ENCODE measurements at places on chromosomes 13 and 19. TPM values are rescaled to one million over a fixed set of nuclear protein-coding genes. Genes with fewer than 3 reads are reported as not detected.

- H3K36me3 ChIP-seq: no peaks in the 10 kb centered on the region
- no peak for DNase-seq
- H3K27ac ChIP-seq: peak overlapping the region; percentile 51
Observed at GRCh38 chr19:2154587-2155075, 3.3 kb upstream of the AP3D1 start.

GRCh38 chr13:50543782-50544181, 299.7 kb downstream of the DLEU7 start:
- H3K4me1 ChIP-seq: no peaks in the 10 kb centered on the region
- no peaks in the 10 kb centered on the region for H3K27me3 ChIP-seq
- no peaks in the 10 kb centered on the region for H3K36me3 ChIP-seq
- no peak overlapping the region for H3K27ac ChIP-seq
- H3K4me3 ChIP-seq: no peak overlapping the region

DNA sequence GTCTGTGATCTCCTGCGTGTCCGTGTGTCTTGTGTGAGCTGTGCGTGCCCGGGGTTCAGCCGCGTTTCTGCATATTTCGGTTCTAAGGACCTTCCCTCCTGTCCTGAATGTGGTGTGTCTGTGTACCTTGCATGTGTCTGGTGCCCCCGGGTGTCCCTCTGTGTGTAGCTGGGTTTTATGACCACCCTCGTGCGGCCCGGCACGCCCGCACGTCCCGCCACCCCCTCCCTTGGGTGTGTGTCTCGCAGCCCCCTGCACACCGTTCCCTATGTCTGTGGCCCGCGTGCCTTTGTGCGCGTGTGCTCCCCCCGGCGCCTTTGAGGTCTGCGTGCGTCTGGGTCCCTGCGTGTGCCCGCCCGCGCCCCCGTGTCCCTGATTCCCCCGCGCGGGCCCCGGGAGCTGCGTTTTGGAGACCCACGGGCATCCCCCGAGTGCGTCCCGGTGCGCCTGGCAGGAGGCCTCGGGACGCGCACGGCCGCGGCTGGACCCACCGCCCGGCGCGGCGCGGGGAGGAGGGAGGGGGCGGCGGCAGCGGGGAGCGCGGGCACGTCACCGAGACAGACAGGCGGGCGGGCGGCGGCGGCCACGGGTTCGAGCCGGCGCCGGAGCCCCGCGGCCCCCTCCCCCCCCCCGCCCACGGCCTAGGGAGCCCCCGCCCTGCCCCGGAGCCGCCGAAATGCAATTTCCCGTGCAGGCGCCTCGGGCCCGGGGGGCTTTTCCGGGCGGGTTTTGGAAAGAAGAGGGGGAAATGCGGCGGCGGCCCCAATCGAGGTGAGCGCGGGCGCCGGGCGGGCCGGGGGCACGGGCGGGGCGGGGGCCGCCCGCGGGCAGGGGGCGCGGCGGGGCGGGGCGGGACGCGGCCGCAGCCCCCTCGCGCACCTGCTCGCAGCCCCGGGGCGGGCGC, 12.0 kb upstream of the NANOS3 start:
- no peak overlapping the region for H3K4me3 ChIP-seq
- no peak overlapping the region for H3K27ac ChIP-seq
- H3K36me3 ChIP-seq: no peaks in the 10 kb centered on the region
- no peaks in the 10 kb centered on the region for H3K27me3 ChIP-seq

- H3K36me3 ChIP-seq: no peaks in the 10 kb centered on the region
- H3K4me3 ChIP-seq: no peak overlapping the region
- no peaks in the 10 kb centered on the region for H3K27me3 ChIP-seq
- no peaks in the 10 kb centered on the region for H3K4me1 ChIP-seq
Observed at GRCh38 chr13:100917011-100917410, 242.4 kb upstream of the TMTC4 start.

GRCh38 chr19:16518483-16519229, 22.5 kb downstream of the C19orf44 start:
- no peaks in the 10 kb centered on the region for H3K27me3 ChIP-seq
- H3K4me3 ChIP-seq: no peak overlapping the region
- no peak overlapping the region for H3K27ac ChIP-seq
- H3K4me1 ChIP-seq: no peaks in the 10 kb centered on the region
- H3K36me3 ChIP-seq: peaks cover 61% of the 10 kb centered on the region

DNA sequence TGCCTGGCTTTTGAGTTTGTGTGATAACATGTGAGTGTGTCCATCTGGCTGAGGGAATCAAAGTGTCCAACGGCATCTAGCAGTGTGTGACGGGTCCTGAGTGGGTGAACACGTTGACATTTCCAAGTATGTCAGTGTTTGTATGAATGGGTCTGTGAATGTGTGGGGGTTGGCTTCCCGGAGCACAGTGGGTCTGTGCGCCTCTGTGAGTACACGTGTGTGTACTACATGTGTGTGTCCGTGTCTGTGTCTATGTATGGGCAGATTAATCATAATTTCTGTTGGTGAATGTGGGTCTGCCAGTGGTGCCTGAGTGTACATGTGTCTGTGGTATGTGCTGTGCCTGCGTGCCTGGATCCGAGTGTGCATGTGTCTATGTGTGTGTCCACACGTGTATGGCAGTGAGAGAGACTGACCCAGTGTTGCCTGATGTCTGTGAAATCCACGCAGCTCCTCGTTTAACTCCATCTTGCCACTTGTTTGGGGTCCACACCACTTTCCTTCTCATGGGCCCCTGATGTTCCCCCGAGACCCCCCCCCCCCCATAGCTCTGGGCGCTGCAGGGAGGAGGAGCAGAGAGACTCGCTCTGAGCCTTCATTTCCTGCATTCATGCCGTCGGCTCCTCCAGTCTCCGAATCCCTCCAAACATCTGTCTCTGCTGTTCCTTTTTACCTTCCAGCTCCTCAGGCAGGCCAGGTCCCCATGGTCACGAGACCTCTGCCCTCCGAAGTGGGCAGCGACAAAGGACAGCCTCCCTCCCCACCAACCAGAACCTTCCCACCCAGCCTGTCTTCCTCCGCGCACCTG, 5.3 kb downstream of the CCDC8 start:
- no peaks in the 10 kb centered on the region for H3K27me3 ChIP-seq
- H3K4me1 ChIP-seq: peaks cover 24% of the 10 kb centered on the region

- H3K4me1 ChIP-seq: no peaks in the 10 kb centered on the region
- DNase-seq: no peak
Observed at GRCh38 chr13:27354379-27354778, 70.0 kb upstream of the GTF3A start.

- no peaks in the 10 kb centered on the region for H3K27me3 ChIP-seq
- H3K4me3 ChIP-seq: no peak overlapping the region
- no peaks in the 10 kb centered on the region for H3K36me3 ChIP-seq
- H3K27ac ChIP-seq: no peak overlapping the region
- no peaks in the 10 kb centered on the region for H3K4me1 ChIP-seq
Observed at GRCh38 chr13:43433691-43434141, 353.1 kb downstream of the ENOX1 start.

GRCh38 chr19:27759896-27760295, 1453.1 kb downstream of the UQCRFS1 start:
- no peak overlapping the region for H3K4me3 ChIP-seq
- H3K27me3 ChIP-seq: no peaks in the 10 kb centered on the region
- H3K27ac ChIP-seq: no peak overlapping the region
- no peak for DNase-seq

DNA sequence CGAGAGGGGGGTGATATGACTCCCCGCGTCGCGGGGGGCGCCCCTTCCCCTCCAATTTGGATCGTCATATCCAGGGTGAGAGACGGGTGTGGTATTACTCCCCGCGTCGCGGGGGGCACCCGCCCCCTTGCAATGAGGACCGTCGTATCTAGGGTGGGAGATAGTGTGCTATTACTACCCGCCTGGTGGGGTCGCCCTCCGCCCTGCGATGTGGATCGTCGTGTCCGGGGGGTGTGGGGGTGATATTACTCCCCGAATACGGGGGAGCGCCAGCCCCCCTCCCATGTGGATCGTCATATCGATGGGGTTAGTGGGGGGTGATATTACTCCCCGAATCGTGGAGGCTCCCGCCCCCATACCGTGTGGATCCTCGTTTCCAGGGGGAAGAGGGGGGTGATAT, 29.2 kb upstream of the RGCC start:
- no peak overlapping the region for H3K4me3 ChIP-seq
- no peaks in the 10 kb centered on the region for H3K4me1 ChIP-seq
- H3K27me3 ChIP-seq: no peaks in the 10 kb centered on the region
- H3K27ac ChIP-seq: no peak overlapping the region
- H3K36me3 ChIP-seq: no peaks in the 10 kb centered on the region
- DNase-seq: no peak

DNA sequence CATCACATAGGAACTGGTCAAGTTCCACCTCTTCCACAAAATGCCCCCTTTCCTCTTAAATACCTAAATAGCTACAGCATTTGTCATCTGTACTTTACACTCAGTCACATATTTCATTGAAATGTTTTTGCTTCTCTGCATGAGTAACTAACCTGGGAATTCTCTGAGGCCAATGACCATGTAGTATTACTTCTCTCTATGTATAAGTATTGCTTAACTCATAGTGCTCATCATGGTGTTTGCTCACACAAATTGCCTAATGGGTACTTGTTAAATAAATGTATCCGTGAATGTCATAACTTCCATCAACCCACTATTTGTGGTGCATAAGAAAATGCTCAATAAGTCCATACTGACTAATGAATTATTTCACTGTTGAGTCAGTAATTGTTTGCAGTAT, 115.5 kb downstream of the FGF14 start:
- no peak overlapping the region for H3K4me3 ChIP-seq
- no peaks in the 10 kb centered on the region for H3K4me1 ChIP-seq
- H3K27ac ChIP-seq: no peak overlapping the region

GRCh38 chr13:42991898-42992763, at the start of gene EPSTI1:
Gene EPSTI1, minus strand, starts transcription at chr13:42992241. Its CDS starts 76 bp downstream, at chr13:42992165.
- H3K4me3 ChIP-seq: peak within 1 kb of the TSS; percentile 70
- DNase-seq: peak; percentile 69
- H3K27ac ChIP-seq: peak within 1 kb of the TSS; percentile 85
- H3K27me3 ChIP-seq: no peaks in the 10 kb centered on the region
- H3K36me3 ChIP-seq: no peaks in the 10 kb centered on the region

DNA sequence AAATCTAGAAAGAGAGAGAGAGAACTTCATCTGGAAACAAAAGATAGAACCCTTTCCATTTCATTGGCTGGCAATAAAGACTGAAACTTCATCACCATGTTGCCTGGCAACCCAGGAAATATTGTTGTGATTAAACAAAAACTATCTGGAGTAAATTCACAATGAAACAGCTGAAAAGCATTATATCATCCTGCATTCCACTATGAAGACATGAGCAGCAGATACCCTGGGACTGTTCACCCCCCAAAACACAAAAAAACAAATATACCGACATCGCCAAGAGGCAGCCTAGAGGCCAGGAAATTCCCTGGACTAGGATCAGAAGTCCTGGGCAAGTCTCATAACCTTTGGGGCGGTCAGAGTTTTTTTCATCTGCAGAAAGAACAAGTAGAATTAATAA, 158.3 kb downstream of the FOXO1 start:
- H3K4me1 ChIP-seq: peaks cover 11% of the 10 kb centered on the region
- H3K27ac ChIP-seq: no peak overlapping the region
- H3K36me3 ChIP-seq: no peaks in the 10 kb centered on the region
- no peaks in the 10 kb centered on the region for H3K27me3 ChIP-seq
- peak; percentile 45 for DNase-seq
- no peak overlapping the region for H3K4me3 ChIP-seq

- no peaks in the 10 kb centered on the region for H3K36me3 ChIP-seq
- no peak overlapping the region for H3K4me3 ChIP-seq
- H3K27ac ChIP-seq: no peak overlapping the region
- no peaks in the 10 kb centered on the region for H3K27me3 ChIP-seq
- DNase-seq: peak; percentile 50
- no peaks in the 10 kb centered on the region for H3K4me1 ChIP-seq
Observed at GRCh38 chr13:32940601-32941000, 75.6 kb upstream of the KL start.

DNA sequence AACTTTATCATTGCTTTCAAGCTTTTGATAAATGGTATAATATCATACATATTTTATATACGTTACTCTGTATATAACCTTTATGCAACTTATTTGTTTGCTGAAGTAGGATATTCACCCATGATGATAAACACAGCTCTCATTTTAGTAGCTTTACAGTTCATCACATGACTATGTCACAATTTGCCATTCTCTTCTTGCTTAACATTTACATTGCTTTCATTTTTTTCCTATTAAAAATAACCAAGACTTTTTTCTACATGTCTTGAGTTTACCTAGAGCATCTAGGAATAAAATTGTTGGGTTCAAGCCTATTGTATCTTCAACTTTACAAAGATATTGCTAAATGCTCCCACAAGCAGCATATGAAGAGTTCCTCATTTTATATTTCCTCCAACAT, 54.0 kb downstream of the KCNRG start:
- H3K27ac ChIP-seq: no peak overlapping the region
- H3K27me3 ChIP-seq: no peaks in the 10 kb centered on the region
- no peak for DNase-seq
- no peaks in the 10 kb centered on the region for H3K36me3 ChIP-seq
- H3K4me3 ChIP-seq: no peak overlapping the region

DNA sequence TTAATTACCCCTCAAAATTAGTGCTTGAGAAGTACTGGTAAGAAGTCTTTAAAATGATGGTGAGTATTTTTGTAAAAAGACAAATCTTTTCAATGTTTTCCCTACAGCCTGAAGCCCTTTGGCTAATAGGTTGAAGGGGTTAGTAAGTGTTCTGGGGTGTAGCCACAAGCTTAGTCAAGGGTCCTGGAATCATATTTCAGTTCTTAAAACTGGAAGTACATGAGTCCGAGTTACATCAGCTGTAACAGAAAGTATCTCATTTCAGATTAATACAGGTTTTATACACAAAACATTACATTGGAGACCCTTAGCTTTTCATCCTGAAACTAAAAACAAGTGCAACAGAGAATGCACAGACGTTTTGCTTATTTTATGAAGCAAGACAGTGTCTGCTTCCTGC, 52.7 kb upstream of the TEX29 start:
- no peak for DNase-seq
- H3K4me1 ChIP-seq: no peaks in the 10 kb centered on the region
- H3K4me3 ChIP-seq: no peak overlapping the region
- no peak overlapping the region for H3K27ac ChIP-seq

DNA sequence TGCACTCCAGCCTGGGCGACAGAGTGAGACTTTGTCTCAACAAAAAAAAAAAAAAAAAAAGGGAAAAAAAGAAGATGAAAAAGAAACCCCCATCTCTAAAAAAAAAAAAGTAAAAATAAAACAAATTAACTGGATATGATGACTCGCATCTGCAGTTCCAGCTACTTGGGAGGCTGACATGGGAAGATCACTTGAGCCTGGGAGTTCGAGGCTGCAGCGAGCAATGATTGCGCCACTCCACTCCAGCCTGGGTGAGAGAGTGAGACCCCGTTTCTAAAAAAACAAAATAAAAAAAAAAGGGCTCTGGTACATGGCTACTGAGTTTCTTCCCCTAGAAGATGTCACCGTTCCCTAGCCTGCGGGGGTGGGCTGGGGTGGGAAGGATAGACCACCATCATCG, 2.4 kb upstream of the CATSPERG start:
- no peak overlapping the region for H3K27ac ChIP-seq
- H3K4me3 ChIP-seq: no peak overlapping the region
- DNase-seq: no peak
- peaks cover 5% of the 10 kb centered on the region for H3K4me1 ChIP-seq
- no peaks in the 10 kb centered on the region for H3K36me3 ChIP-seq
- H3K27me3 ChIP-seq: no peaks in the 10 kb centered on the region

Gene CPT1C
- 2.6 TPM for polyA plus RNA-seq

Gene ZNF471
- 2.6 TPM for polyA plus RNA-seq

Gene PCDH8
- not detected for polyA plus RNA-seq

Gene RNF113B
- not detected for polyA plus RNA-seq

Gene PLK5
- polyA plus RNA-seq: not detected

Gene IL12RB1
- 0.45 TPM for polyA plus RNA-seq

Gene GFY
- not detected for polyA plus RNA-seq

Data from kidney (tissue), 22 donors.